ENCODE measurements at places on chromosomes 1 and 21.

- no peak for DNase-seq
Observed at GRCh38 chr1:158491316-158491715, 19.3 kb downstream of the OR10R2 start.

DNA sequence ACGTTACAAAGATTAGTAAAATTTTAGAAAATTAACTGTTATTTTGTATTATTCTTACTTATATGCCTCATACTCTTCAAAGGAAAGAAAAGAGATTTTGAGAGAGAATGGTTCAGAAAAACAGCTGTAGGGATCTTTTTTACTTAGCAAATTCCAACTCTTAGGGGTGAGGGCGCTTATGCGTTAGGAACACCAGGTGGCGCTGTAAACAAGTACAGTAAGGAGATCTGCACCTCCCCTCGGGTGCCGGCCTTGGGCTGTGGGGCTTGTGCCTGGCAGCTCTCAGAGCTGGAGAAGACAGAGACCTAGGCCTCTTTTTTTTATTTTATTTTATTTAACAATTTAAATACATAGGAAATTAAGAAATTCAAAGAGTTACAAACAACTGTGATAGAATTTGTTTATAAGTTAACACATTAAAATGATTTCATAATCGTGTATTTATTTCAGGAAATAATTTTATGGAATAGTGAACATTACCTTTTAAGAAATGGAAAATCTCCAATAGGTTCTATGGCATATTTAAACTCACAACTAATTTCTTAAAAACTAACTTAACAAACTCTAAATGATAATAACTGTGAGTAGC is 32.6 kb downstream of the UTP25 start:
- no peak for DNase-seq

GRCh38 chr1:226063977-226064815 is 1.7 kb downstream of the H3-3A start:
- DNase-seq: no peak

DNA sequence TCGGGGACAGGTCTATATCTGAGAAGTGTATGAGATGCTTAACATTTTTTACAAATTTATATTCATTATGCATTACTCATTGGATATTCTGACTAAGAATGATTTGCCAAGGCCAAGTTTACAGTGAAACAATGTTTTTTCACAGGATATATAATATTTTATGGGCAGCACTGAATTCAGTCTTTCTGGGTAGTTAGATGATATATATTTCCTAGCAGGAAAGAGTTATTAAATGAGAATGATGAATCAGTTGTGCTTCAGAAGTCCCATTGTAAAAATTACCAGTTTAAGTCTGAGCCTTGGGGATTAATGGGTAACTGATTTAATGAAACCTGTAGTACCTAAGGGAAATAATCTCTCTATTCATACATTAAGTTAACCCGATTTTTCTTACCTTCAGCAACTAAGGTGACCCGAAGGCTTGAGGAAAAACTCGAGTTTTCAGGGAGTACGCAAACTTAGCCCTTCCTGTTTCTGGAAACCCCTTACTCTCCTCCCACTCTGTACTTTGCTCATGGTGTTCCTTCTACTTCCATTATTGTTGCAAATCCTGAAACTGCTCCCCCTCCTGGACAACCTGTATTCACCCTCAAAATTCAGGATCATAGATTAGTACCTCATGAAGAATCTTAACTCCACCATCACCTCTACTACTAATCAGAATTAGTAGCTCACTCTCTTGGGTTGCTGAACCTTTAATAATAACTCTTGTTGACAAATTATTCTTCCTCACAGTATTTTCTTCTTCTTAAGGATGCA is 135.1 kb downstream of the AK5 start:
- no peak for DNase-seq

DNA sequence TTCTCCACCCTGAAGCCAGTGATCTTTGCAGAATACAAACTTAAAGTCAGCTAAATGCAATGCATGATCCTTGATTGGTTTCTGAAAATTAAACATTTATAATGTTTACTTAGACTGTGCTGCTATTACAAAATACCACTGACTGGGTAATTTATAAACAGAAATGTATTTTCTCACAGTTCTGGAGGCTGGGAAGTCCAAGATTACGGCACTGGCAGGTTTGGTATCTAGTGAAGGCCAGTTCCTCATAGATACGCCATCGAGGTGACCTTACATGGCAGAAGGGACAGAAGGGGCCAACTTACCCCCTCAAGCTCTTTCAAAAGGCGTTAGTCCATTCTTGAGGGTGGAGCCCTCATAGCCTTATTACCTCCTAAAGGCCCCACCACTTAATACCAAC is 2.8 kb upstream of the BOLA1 start:
- DNase-seq: no peak

DNA sequence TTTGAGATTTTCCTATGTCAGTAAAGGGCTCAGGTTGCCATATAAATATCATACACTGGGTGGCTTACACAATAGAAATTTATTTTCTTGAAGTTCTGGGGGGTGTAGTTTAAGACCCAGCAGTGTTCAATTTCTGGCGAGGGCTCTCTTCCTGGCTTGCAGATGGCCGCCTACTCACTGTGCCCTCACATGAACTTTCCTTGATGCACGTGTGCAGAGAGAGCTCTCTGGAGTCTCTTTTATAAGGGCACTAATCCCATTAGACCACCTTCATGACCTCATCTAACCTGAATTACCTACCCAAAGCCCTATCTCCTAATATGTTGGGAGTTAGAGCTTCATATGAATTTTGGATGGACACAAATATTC is 21.1 kb downstream of the TMEM51 start:
- no peak for DNase-seq

GRCh38 chr1:230091473-230092231 is 24.6 kb downstream of the GALNT2 start:
- no peak for DNase-seq

GRCh38 chr1:208178091-208178529 is 66.1 kb downstream of the PLXNA2 start:
- no peak for DNase-seq

DNA sequence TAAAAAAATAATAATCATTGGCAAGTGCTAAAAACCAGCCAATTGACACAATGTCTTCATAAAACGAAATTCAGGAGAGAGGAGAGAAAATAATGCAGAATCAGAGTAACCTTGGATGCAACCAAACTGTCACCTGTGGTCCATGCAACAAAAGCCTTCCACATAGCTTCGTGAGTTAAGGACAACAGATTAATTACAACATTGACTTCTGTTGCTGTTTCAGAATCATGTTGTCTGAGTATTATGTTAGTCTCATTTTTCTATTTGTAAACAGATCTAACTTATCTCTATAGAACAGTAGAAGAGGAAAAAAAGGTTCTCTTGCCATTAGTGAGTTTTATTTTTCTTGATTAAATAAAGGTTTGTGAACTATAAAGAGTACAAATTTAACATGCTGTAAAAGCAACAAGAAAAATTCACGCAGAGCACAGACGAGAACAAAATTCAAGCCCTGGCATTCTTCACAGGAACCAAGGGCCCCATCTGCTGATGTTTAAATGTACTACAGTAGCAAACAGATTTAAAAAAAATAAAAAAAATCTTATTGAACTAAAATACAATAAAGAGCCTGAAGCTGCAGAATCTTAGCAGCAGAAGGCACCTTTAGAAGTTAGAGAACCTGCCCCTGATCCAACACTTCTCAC is 381.1 kb upstream of the PKN2 start:
- no peak for DNase-seq

DNA sequence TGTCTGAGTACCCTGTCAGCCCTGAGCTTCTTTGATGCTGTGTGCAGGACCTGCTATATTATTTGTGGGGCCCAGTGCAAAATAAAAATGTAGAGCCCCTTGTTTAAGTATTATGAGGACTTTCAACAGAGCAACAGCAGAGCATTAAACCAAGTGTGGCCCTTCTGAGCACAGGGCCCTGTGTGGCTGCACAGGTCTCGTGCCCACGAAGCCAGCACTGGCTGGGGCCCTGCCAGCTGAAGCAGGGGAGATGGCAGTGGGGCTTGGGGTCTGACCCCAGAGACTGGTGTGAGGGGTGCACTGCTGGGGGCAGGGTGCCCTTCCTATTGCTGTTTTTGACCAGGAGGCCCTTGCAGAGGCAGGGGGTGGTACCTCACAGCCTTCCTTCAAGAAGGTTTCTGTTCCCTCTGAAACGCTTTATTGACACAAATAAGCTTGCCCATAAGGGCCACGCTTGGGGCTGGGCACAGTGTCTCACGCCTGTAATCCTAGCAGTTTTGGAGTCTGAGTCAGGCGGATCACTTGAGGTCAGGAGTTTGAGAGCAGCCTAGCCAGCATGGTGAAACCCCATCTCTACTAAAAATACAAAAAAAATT is 2.2 kb upstream of the SEMA4A start:
- no peak for DNase-seq

GRCh38 chr1:64405833-64406232 is 64.1 kb upstream of the CACHD1 start:
- no peak for DNase-seq

DNA sequence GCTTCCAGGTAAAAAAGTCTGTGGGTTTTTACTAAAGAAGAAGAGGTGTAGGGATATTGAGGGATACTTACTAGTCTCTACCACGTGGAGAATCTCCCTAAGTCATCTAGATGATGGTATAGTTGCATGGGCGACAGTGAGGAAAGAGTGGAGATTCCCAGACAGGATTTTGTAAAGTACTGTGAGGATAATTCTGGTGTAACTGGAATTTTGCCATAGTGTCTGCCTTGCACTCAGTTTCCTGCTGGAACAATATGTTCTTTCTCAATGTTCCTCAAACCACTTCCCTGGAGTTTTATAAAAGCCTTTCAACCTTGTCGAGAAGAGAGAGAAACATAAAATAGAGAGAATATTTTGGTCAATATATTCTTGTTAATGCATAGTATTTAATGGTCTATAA is 95.1 kb upstream of the WLS start:
- no peak for DNase-seq

DNA sequence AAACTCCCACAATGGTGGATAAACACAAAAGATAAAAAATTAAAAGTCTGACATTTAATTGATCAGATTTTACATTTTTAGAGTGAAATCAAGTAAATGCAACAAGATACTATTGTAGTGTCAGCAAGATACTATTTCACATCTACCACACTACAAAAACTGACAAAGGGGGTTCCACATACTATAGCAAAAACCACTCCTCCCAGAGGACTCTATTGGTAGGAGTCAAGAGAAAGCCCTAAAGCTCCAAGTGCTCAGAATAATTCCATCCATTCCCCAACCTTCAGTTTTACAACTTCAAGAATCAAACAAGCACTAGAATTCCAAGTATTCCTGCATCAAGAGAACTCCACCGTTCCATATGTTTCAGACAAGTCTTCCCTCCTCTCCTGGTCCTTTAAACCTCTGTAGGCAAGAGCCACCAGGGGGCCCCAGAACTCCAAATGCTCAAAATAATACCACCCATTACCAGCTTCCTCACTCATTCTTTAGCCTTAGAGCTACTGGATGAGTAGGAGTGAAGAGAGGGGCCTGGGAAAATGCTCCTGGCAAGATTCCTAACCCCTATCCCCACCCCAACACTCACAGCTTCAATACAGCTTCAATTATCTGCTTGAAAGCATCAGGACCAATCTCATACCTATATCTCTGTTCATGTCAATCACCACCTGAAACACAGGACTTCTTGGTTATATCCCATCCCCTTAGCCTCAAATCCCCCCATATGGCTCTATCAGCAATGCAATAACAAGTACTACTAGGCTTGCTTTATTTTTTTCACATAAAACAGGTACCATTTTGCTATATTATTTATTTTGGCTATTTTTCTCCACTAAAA is 9.9 kb downstream of the TOR1AIP2 start:
- no peak for DNase-seq
